ENCODE measurements at places on chromosomes 2 and 18. TPM values are rescaled to one million over a fixed set of nuclear protein-coding genes. Genes with fewer than 3 reads are reported as not detected.

Gene RESP18
- not detected for total RNA-seq

Gene SLC30A3
- total RNA-seq = 3.2 TPM

Gene FAM124B
- total RNA-seq = not detected

Gene RAPGEF4
- total RNA-seq = 0.24 TPM
